ENCODE measurements at places on chromosomes 3 and 15.

DNA sequence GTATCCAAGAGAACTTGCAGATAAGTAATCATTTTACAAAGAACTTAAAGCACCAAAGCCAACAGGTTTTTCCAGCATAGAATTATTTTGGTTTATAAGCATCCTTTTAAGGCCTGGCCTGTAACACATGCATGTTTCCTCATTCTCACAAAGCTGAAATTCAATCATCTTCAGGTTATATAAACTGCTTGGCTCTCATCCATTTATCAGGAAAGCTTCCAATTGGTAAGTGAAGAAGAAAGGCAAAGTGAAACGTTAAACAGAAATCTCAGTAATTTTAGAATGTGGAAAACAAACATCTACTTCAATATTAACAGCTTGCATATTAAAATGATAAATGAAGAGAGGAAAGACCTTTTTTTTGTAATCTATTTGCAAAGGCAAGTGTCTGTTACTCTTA lies 1.6 kb downstream of the SERP1 start:
- DNase-seq: no peak

GRCh38 chr15:75042730-75043508 lies 19.5 kb downstream of the PPCDC start:
- DNase-seq: no peak

DNA sequence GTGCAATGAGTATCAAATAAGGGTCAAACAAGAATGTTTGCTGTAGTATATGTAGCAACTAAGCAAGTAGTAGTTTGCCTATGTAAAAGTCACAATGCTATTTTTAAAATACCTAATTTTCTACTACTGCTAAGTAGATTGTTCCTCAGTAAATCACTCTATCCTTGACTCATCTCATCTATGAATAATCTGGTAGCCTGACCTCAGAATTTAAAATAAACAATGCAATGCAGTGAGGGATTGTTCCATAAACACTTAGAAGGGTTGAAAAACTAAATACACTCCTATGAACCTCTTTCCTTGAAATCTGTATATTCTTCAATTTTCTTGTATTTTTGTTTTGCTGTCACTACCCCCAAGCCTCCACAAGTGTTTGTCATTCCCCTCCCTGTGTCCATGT lies 253.3 kb downstream of the TBC1D5 start:
- DNase-seq: no peak

- DNase-seq: no peak
Measured at GRCh38 chr3:134879990-134880389, 84.9 kb downstream of the EPHB1 start.

- no peak for DNase-seq
Measured at GRCh38 chr3:154193000-154193615, 71.9 kb downstream of the ARHGEF26 start.

GRCh38 chr15:96348112-96349027 lies 17.9 kb downstream of the NR2F2 start:
- no peak for DNase-seq

Measured in NCI-H524 (cell line).